ENCODE measurements at places on chromosomes 11 and 22.

DNA sequence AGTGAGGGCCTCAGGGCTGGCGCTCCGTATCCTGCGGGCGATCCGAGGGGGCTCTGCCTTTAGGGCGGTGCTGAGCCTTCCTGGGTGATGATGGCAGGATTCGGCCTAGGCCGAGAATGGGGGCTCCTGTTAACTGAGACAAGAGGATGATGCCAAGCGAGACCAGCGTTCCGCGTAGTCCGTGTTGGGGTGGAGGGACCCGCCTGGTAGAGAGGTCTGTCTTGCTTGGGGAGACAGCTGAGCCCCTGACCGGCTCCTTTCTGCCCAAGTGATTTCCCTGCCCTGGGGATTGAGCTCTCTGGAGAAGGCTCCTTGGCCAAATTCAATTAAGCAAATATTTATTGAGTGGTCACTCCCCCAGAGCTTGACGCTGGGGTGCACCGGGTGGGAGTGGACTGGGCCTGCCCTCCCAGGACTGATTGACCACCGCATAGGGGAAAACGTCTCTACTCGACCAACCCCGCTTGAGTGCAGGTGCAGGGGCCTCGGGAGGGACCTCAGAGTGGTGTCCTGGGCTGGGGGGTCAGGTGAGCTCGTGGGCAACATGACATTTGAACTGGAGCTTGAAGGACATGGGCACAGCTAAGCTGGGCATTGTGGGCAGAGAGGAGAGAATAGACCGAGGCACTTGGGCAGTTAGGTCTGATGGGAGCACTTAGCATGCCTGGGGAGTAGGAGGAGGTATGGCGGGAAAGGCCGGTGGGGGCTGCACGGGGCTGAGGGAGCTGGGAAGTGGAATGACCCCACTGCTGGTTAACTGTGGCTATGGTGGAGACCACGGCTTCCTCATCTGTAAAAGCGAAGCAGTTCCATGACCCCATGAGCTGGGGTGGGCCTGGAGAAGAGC is 1.1 kb downstream of the GNAZ start:
- DNase-seq = no peak

GRCh38 chr11:84061726-84062125 is 775.6 kb upstream of the CCDC90B start:
- DNase-seq = no peak

DNA sequence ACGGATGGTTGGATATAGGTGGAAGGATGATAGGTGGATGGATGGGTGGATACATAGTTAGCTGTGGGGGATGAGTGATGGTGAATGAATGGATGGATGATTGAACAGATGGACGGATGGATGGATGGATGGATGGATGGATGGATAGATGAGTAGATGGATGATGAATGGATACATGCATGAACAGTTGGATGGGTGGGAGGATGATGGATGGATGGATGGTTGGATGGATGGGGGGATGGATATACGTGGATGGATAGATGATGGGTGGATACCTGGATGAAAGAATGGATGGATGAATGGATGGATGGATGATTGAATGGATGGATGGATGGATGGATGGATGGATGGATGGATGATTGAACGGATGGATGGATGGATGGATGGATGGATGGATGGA is 68.4 kb upstream of the PRR5 start:
- DNase-seq = no peak

- no peak for DNase-seq
Measured at GRCh38 chr22:48084729-48085050, 1322.2 kb downstream of the TBC1D22A start.

DNA sequence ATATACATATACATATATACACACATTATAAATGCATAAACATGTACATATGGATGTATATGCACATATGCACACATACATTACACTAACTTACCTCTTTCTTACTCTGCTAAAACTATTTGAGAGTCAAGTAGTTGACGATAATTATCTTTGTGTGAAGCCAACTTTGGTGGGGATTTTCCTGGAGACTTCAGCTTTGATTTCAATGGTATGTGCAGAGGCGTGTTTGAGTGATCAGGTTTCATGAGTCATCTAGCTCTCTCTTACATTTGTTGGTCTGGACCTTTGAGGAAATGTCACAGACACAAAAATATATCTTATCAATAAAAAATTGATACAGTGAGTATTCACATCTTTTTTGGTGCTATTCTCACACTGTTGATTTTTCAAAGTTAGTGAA is 769.1 kb upstream of the LUZP2 start:
- DNase-seq = no peak

GRCh38 chr11:19648321-19648720 is 64.3 kb upstream of the NAV2 start:
- no peak for DNase-seq

Measured in suppressor macrophage (primary cell).